HFFc6 (cell line): ENCODE measurements at places on chromosomes 13 and 19.

DNA sequence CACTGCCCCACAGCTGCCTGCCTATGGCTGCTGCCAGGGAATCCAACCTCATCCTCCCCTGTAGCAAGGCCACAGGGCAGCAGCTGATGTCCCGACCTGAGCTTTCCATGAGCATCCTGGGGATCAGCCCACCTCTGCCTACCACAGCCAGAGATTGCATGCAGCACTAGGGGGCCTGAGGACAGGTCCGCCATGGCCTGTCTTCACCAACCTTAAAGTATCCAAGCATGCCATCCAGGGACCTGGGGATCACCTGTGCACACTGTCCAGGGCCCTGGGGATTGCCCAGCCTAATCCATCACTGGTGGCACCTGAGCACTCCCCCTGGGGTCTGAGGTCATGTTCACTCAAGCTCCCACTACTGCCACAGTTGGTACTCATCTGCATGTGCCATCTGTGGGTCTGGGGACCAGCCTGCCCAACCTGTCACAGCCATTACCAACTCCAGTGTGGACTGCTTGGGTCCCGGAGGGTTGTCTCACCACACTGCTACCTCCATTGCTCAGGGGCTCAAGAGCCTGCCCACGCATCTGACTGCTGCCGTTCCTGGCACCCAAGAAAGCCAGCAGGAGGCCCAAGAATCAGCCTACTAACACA is 53.0 kb downstream of the KCTD15 start:
- H3K27ac ChIP-seq, result no peak overlapping the region
- peaks cover 2% of the 10 kb centered on the region for H3K27me3 ChIP-seq
- H3K4me3 ChIP-seq, result no peak overlapping the region
- no peaks in the 10 kb centered on the region for H3K36me3 ChIP-seq

DNA sequence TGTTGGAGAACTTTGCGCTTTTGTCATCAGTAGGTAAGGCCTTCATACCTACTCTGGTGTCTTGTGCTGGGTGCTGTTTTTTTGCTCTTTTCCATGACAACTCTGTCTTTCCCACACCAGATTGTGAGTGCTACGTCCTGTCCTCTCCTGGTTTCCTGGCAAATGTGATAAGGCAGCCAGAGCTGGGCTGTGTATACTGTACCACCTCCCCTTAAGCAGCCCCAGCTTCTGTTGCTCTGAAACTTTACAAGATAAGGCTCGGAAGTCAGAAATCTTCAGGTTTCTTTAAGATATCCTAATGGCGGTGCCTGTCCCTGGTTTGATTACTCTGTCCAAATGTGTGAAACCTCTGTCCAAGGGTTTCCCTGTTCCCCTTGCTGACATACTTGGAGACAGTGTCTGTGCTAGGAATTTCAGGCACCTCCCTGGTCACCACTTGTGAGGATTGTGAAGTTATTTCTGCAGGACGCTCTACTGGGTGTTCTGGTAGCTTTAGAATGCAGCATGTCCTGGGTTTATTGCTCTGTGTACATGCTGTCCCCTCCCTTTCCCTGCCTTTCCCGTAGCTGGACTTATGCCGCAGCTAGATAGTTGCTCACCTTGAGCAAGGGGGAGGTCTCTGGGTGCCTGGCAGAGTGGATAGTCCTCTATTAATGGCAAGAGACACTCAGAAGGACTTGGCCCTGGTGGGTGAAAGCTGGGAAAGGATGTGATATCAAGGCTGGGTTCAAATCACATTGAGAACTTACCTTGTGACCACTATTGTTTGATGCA is 7.0 kb downstream of the ZNF749 start:
- no peak overlapping the region for H3K27ac ChIP-seq
- peaks cover 87% of the 10 kb centered on the region for H3K36me3 ChIP-seq
- H3K27me3 ChIP-seq, result no peaks in the 10 kb centered on the region; the same call in 1 of the 2 replicates

- no peaks in the 10 kb centered on the region for H3K36me3 ChIP-seq
- DNase-seq, result no peak
- H3K27me3 ChIP-seq, result no peaks in the 10 kb centered on the region
- H3K4me3 ChIP-seq, result no peak overlapping the region
- no peaks in the 10 kb centered on the region for H3K4me1 ChIP-seq
Measured at GRCh38 chr13:104416973-104417372, 1350.8 kb upstream of the SLC10A2 start.

DNA sequence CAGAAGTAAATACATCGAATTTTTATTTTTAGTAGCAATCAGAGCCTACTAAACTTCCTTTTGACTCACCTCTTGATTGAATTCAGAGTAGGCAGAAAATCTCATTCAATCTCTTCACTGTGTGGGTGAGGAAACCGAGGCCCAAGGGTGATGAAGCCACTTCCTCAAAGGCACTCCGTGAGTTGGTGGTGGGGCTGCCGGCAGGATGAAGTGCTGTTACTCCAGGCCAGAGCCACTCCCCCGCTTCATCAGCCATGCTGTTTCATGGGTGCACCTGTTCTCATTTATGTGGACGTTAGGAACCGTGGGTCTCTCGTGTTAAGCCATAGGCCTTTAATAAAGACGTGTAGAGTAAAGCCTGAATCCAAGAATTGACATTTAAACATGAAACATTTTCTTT is 13.2 kb downstream of the ING1 start:
- no peak overlapping the region for H3K4me3 ChIP-seq
- peaks cover 8% of the 10 kb centered on the region for H3K4me1 ChIP-seq
- no peaks in the 10 kb centered on the region for H3K27me3 ChIP-seq
- H3K36me3 ChIP-seq, result no peaks in the 10 kb centered on the region
- DNase-seq, result no peak

DNA sequence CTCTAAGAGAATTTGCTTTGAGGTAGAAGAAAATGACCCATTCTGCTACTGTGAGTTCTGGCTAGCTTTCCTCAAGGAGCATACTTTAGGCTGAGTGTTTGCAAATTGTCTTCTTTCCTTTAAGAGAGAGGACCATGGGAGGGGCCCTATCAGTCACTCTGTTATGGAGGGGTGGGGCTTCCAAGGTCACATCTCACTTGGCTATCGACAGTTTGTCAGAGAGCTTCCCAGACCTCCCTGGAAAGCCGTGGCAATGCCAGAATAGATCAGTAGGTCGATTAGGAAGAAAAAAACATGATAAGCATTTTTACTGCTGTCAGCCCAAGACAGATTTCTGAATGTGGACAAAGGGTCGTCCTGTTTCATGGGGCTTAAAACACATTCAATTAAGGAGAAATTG is 93.3 kb downstream of the OXGR1 start:
- H3K27me3 ChIP-seq, result no peaks in the 10 kb centered on the region
- H3K36me3 ChIP-seq, result no peaks in the 10 kb centered on the region
- H3K4me1 ChIP-seq, result no peaks in the 10 kb centered on the region

- no peak overlapping the region for H3K4me3 ChIP-seq
- no peak overlapping the region for H3K27ac ChIP-seq
- no peaks in the 10 kb centered on the region for H3K36me3 ChIP-seq
- DNase-seq, result no peak
- H3K27me3 ChIP-seq, result peaks cover 3% of the 10 kb centered on the region
Measured at GRCh38 chr19:17424743-17425365, 5.0 kb downstream of the MVB12A start.

DNA sequence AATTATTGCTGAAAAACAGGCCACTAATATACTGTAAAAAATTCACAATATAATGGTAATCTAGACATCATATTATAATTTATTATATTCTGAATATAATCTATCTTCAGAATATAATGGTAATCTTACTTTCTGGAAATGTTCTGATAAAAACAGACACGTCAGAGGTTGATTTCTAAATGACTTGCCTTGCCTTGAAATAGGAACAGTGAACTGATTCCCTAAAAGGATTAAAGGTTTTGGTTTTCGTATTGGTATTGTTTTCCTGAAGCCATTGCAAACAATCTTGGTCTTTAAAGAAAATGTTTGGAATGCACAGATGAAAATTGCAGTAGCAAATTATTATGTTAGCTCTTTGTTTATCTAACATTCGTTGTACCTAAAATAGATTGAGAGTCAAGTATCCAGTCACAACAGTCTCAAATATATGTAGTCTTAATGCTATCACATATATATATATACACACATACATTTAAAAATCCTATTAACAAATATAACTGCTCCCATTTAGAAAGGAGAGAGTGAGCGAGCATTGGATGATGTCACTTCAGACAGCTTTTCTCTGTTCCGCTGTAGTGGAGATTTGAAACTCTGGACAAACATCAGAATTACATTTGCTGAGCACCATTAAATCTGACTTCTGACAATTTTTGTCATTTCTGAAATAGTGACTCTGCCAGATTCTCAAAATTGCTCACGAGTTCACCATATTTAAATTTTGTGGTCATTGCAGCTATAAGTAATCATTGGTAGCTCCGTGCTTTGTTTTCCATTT is 1.7 kb downstream of the ITM2B start:
- no peaks in the 10 kb centered on the region for H3K36me3 ChIP-seq
- peak overlapping the region; percentile 96 for H3K4me3 ChIP-seq
- H3K27me3 ChIP-seq, result peaks cover 10% of the 10 kb centered on the region
- DNase-seq, result peak; percentile 23

GRCh38 chr13:21053231-21053630 is 8.2 kb downstream of the LATS2 start:
- H3K27ac ChIP-seq, result peak overlapping the region; percentile 40
- H3K4me3 ChIP-seq, result no peak overlapping the region
- peaks cover 2% of the 10 kb centered on the region for H3K27me3 ChIP-seq
- no peak for DNase-seq
- H3K4me1 ChIP-seq, result peaks cover 80% of the 10 kb centered on the region

DNA sequence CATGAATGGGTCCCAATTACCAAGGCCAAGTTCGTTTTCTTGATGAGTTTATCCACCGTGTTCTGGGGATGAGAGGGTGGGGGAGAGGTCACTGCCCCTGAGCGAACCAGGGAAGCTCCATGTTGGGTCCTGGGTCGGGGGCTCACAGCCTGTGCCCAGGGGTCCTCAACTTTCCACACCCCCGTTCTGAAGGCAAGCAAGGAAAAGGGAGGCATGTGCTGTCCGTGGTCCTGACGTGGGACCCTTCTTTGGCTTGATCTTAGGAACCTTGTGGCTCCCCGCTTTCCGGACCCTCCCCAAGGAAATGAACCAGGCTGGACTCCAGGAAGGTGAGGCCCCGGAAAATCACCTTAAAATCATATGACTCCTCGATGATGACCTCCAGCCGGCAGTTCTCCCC is 18.2 kb upstream of the MEIS3 start:
- no peak overlapping the region for H3K4me3 ChIP-seq
- no peaks in the 10 kb centered on the region for H3K36me3 ChIP-seq
- DNase-seq, result no peak
- peaks cover 7% of the 10 kb centered on the region; the same call in 1 of the 2 replicates for H3K4me1 ChIP-seq
